Heart left ventricle (tissue), 16 donors: ENCODE measurements at places on chromosomes 1 and 21. TPM values are rescaled to one million over a fixed set of nuclear protein-coding genes. Genes with fewer than 3 reads are reported as not detected.
A peak's percentile ranks its signal among the peaks of the same experiment; 100 is the strongest.

The XKR8 gene
- 3.3 TPM for total RNA-seq

The MCOLN3 gene
- 0.35 TPM for total RNA-seq

The CELA2B gene
- total RNA-seq: not detected

DNA sequence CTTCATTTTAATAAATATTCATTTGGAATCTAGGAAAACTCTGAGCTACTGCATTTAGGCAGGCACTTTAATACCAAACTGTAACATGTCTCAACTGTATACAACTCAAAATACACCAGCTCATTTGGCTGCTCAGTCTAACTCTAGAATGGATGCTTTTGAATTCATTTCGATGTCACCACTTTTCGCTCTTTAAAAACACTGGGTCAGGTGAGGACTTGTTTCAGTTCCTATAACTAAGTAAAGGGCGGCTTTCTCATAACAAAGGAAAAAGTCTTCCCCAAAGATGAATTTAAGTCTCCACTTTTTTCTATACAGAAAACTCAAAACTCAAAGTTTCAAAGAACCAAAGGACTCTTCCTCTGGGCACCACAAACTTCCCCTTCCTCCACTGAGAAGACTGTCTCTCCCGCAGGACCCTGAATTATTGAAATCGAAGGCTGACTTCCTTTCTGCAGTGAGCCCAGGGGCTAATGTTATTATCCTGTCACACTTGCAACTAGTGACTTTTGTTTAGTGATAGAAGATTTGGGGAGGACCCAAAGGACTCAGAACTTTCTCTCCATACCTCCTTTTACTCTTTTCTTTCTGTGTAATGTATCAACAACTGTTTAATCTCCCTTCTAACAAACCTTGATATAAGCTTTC is 9.7 kb upstream of the DHX9 start:
- H3K27me3 ChIP-seq: no peaks in the 10 kb centered on the region
- peaks cover 40% of the 10 kb centered on the region for H3K36me3 ChIP-seq
- no peaks in the 10 kb centered on the region for H3K4me1 ChIP-seq
- DNase-seq: no peak
- H3K4me3 ChIP-seq: no peak overlapping the region
- H3K27ac ChIP-seq: no peak overlapping the region

- H3K27me3 ChIP-seq: no peaks in the 10 kb centered on the region
- no peak for DNase-seq
- no peak overlapping the region for H3K27ac ChIP-seq
- no peak overlapping the region for H3K4me3 ChIP-seq
Observed at GRCh38 chr1:89932598-89933364, 62.1 kb upstream of the ZNF326 start.

GRCh38 chr1:180954005-180954800 is 41.5 kb downstream of the KIAA1614 start:
- H3K27ac ChIP-seq: peak overlapping the region; percentile 10
- H3K4me1 ChIP-seq: peaks cover 11% of the 10 kb centered on the region
- peak; percentile 71 for DNase-seq
- H3K36me3 ChIP-seq: peaks cover 3% of the 10 kb centered on the region

DNA sequence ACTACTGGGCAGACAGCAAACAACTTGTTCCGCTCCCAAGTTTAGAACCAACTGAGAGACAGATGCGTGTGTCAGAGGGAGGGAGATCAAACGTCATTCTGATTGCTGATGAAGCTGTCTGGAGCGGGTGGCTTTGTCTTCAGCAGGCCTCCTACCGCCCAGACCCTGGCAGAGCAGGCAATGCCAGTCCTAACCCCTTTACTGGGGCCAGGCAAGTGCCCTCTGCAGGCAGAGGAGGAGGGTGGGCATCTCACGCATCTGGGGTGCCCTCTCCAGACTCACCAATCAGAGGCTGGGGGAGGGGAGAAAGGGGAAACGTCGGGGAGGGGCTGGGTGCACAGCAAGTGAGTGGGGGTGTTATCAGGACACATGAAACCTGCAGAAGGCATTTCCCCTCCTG is 126.6 kb downstream of the ACTL8 start:
- DNase-seq: peak; percentile 30
- no peaks in the 10 kb centered on the region for H3K27me3 ChIP-seq
- no peaks in the 10 kb centered on the region for H3K4me1 ChIP-seq
- no peaks in the 10 kb centered on the region for H3K36me3 ChIP-seq
- no peak overlapping the region for H3K4me3 ChIP-seq

The RGS13 gene
- total RNA-seq: not detected

DNA sequence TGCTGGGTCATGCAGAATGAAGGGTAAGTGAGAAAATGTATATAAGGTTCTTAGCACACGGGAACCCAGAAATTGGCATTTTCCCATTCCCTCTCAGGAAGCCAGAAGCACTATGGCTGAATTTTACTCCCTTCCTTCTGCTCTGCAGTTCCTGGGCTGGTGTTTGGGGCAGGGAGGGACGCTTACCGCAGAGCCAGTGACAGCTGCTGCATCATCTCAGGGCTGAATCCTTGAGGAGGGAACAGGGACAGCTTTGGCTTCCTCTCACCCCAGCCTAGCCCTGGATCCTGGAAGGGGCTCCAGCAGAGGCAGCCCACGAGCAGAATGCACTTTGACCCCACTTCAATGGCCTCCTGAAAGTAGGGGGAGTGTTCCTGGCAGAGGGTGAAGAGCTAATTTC is 12.0 kb downstream of the PLA2G2D start:
- H3K27me3 ChIP-seq: no peaks in the 10 kb centered on the region
- no peak for DNase-seq
- H3K36me3 ChIP-seq: no peaks in the 10 kb centered on the region
- H3K4me1 ChIP-seq: no peaks in the 10 kb centered on the region
- H3K27ac ChIP-seq: no peak overlapping the region
- no peak overlapping the region for H3K4me3 ChIP-seq

DNA sequence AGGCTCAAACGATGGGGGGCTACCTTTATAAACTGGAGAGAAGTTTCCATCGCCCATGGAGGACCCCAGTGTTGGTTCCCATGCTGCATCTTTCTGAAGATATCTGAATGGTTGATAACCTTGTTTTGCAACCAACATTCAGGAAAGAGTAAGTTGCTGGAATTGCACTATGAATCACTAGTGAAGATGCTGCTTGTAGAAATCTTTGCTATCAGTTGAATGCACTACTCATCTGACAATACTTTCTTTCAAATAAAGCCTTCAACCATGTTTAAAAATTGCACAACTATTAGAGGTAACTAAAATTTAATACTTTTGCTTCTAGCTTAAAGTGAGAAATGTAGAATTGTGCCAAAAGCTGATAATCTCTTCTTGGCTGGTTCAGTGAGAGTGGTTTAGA is 86.8 kb upstream of the HIVEP3 start:
- H3K27me3 ChIP-seq: no peaks in the 10 kb centered on the region
- no peak overlapping the region for H3K27ac ChIP-seq
- DNase-seq: no peak
- no peak overlapping the region for H3K4me3 ChIP-seq

DNA sequence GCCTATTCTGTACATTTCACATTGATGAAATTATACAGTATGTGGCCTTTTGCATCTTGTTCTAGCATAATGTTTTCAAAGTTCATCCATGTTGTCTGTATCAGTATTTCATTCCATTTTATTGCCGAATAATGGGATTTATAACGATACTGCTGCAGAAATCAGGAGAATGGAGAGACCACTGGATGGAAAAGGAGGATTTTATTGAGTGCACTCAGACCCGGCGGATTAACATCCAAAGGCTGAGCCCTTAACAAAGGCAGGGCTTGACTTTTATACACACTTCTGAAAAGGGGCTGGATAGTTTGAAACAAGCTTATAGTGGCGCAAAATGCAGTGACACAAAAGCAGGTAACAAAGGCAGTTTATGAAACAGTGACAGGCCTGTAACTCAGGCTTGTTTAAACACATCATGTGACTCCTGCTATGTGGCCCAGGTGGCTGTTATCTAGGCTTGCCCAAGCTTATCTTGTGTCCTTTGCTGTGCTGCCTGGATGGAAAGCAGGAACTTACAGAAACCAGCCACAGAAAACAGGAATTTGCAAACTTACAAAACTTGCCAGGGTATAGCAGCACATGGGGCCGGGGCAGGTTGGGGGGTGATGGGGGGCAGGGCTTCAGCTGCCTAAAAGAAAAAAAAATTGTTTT is 32.8 kb upstream of the KCNJ15 start:
- H3K36me3 ChIP-seq: no peaks in the 10 kb centered on the region
- DNase-seq: no peak
- H3K27me3 ChIP-seq: no peaks in the 10 kb centered on the region
- no peaks in the 10 kb centered on the region for H3K4me1 ChIP-seq

GRCh38 chr1:25501235-25502058 is 42.0 kb upstream of the LDLRAP1 start:
- no peak overlapping the region for H3K4me3 ChIP-seq
- no peak overlapping the region for H3K27ac ChIP-seq
- no peak for DNase-seq
- peaks cover 12% of the 10 kb centered on the region for H3K4me1 ChIP-seq
- no peaks in the 10 kb centered on the region for H3K36me3 ChIP-seq
